ENCODE measurements at places on chromosomes 2 and 18.
A peak's percentile ranks its signal among the peaks of the same experiment; 100 is the strongest.

DNA sequence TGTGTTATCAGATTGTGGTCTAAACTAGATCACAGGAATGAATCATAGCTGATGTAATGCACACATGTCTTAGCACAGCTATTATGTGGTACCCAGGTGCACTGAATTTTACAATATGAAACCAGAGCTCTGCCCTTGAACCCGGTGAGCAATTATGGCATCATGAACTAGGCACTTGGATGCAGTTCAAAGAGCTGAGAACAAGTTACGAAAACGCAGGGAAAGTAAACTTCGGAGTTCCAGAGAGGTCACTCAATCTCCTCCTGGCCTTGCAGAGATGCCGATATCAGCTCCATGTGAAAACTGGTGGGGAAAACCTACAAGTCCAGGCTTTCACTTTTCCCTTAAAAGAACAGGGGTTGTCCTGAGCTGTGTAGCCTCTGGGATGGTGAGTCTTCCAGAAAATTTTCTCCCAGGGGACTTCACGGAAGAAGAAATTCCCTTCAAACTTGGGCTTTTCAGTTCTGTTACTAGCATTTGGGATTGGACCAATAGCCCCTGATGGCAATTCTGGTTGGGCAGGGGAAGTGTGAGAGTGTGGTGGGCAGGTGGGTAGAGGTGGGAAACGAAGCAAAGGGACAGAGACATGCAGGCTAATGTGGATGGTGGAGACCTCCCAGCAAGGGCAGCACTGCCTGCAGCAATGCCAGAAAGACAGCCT is 71.1 kb upstream of the SH3BP4 start:
- DNase-seq, result no peak

GRCh38 chr18:78980279-78980771 is 707 bp downstream of the SALL3 start:
- DNase-seq, result no peak

DNA sequence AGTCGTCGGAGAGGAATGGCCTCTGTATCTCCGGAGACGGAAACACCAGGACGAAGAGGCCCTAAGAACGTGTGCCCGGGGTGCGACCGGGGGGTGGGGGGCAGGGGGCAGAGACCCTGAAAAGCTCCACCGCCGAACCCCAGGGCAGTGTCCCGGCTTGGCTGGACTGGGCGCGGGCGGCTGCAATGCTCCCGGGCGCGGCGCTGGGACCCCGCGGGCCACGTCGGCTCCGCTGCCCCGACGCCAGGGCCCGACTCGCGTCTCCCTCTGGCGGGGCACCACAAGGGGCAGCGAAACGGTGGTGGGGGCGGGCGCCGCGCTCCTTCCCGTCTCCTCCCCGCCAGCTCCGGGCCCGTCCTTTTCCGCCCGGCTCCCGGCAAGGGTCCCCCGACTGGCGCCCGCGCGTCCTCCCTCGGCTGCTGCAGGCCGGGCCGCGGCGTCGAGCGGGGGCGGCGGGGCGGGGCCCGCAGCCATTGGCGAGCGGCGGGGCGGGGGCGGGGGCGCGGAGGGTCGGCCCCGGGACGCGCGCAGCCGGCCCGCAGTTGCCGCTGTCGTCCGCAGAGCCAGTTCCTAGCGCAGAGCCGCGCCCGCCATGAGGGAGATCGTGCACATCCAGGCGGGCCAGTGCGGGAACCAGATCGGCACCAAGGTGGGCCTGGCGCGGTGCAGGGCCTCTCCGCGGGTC is at the start of gene TUBB6:
Gene TUBB6, plus strand, starts transcription at position 541 of the 685 bp plus-strand sequence. Its CDS starts 52 bp downstream, at position 593.
- DNase-seq, result peak; percentile 86

DNA sequence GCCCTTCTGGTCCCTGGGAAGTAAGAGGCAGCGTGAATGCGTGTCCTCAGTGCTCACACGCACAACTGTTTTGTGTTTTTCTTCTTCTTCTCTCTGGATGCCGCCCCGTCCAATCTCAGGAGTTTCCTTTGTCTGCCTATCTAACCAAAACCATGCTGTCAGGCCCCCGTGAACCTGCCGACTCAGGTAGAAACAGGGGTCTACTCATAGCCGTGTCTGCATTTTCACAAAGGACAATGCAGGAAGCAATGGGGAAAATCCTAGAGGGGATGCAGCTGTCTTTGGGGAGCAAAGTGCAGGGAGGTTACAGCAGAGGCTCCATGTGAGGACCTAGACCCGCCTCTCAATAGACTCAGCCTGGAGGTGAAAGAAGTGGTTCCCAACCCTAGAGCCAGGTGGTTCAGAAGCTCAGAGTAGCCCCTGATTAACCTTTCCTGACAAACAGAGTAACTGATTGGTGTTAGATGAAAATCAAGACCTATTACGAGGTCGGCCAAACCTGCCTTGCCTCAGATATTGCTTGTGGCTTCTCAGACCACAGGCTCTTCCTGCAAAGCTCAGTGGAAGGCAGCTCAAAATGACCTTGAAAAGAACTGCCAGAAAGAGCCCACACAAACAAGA is 49.3 kb downstream of the CD226 start:
- no peak for DNase-seq

- DNase-seq, result peak; percentile 37
These were observed 16.6 kb upstream of the DNMT3A start for GRCh38 chr2:25358249-25358815.

GRCh38 chr18:36187193-36187825 is at the start of gene MOCOS:
Gene MOCOS, plus strand, starts transcription at chr18:36187497. Its CDS starts 43 bp downstream, at chr18:36187540.
- DNase-seq, result peak; percentile 89

DNA sequence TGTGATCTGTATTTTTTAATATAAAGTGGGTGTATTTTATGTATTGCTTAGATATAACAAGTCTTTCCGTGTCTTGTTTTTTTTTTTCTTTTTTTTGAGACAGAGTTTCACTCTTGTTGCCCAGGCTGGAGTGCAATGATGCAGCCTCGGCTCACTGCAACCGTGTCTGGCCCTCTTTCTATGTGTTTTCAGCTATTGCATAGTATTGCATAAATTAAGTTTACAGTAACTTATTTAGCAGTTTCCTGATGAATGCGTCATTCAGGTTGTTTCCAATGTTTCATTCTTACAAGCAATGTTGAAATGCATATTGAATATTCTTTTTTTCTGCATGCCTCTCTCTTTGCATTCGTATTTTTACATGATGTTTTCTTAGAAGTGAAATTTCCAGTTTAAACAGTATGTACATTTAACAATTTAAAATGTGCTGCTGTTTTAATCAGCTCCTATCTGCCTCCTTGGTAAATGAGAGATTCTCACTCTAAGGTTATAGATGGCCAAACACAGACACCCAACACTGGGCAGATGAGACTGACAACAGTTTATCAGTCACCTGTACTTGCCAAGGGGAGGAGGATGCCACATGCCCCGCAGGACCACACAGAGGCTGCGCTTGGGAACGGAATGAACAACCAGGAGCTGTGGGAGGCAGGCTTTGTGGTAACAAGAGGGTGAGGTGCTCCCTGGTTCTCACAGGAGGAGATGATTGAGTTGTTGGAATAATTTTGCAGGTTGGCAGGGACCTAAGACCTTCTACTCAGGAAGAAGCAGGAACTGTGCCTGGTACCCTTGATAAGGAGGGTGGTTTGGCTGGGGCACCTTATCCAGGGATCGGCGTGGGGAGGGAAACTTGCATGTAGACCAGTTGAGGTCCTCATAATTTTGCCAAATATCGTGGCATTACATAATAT is 7.5 kb downstream of the SLC9A4 start:
- DNase-seq, result no peak

- DNase-seq, result no peak
These were observed 46.6 kb upstream of the HPCAL1 start for GRCh38 chr2:10256031-10256514.

DNA sequence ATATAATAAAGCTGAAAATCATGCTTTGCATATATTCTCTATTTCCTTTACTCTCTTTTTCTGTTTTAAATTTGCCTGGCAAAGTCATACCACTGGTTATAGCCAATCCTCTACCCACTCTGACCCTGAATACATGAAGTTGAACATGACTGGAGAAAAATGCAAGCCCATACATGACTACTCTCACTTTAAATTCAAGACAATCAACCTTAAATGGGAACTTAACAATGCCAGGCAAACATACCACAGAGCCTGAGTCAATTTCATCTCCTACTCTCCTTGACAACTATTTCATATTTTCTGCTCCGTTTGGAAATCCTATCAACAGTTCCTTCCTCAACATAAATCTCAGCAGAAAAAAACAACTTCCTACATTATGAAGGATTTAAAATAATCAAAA is 22.6 kb downstream of the RAD51AP2 start:
- DNase-seq, result no peak

GRCh38 chr18:46140173-46140572 is 36.0 kb downstream of the HAUS1 start:
- no peak for DNase-seq

- DNase-seq, result no peak
These were observed 146.2 kb downstream of the LDLRAD4 start for GRCh38 chr18:13364721-13365205.

DNA sequence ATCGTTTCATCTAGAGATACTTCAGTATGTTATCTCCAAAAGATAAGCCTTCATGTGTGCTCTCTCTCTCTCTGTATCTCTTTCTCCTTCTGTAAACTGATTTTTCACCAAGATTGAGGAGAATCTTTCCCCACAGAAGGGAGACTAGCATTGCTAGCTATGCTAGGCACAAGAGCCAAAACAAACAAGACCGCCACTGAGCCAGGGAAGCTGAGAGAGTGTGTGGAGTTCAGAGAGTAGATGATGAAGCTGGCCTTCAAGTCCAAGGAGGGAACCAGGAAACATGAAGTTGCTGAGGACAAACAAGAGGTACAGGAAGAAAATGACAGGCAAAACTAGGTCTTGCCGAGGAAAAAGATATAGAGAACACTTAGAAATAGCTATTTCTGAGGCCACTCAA is 23.4 kb downstream of the DAPL1 start:
- DNase-seq, result no peak

GRCh38 chr2:102284611-102285010 is 26.8 kb upstream of the IL1RL1 start:
- no peak for DNase-seq

DNA sequence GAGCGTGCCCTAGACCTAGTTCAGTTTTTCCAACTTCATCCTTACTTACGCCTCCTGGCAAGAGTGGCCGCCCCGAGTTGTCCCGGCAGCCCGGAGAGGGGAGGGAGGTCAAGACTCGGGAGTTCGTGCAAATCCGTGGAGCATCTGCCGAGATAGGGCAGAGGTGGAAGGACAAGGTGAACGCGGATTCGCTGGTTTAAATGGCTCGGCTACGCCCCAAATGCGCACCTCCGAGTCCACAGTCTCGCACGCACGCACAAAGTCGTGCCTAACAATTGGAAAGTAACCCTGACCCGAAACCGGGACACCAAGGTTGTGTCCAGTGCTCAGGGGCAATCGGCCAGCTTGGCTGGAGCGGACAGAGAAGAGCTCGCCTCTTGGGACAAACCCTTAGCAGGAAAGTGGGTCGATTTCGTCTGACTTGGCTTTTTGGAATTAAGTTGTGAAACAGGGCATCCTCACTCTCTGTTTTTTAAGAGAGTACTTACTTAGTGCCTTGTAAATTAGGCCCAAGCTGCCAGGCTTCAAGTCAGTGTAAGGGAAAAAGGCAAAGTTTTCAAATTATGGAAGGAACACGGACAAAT is 726 bp upstream of the SS18 start:
- no peak for DNase-seq

DNA sequence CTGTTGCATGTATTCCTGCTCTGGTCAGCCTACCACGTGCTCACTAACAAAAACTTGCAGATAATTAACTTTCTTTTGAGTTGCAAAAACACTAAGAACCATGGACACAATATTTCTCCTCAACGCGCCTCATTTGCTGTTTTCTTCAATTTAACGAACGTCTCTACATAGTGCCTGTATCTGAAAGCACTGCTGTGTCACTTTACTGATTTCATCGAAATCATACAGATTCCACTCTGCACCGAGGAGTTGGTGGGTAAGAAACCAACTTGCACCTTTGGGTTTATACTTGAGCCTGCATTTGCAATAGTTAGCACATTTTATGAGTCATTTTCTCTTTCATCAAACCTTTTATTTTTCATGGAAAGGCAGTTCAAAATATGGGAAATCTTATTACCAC is 145.8 kb downstream of the DCDC2C start:
- no peak for DNase-seq

DNA sequence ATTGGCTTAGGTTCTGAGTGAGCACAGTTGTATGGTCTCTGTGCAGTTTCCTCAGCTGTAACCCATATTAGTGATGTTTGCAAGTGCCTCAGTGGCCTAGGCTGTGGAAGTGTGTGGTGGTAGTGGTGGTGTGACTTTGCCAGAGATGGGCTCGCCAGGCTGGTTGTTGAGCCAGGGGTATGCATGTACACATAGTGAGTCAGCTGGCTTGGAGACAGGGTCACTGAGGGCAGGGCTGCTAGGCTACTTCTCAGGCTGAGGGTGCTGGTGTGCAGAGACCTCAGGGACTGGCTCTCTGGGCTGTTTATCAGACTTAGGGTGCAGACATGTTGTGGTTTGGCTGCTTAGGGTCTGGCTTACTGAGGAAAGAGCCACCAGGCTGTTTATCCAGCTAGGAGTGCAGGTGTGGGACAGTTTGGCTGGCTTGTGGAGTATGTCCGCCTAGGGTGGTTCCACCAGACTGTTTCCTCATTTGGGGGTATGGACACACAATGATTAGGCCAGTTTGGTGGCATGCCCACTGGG is 15.0 kb downstream of the APLF start:
- DNase-seq, result no peak

- peak; percentile 77 for DNase-seq
These were observed 238.5 kb upstream of the ERBB4 start for GRCh38 chr2:212777020-212777491.

- DNase-seq, result no peak
These were observed 74.8 kb upstream of the LGALSL start for GRCh38 chr2:64379186-64379585.

DNA sequence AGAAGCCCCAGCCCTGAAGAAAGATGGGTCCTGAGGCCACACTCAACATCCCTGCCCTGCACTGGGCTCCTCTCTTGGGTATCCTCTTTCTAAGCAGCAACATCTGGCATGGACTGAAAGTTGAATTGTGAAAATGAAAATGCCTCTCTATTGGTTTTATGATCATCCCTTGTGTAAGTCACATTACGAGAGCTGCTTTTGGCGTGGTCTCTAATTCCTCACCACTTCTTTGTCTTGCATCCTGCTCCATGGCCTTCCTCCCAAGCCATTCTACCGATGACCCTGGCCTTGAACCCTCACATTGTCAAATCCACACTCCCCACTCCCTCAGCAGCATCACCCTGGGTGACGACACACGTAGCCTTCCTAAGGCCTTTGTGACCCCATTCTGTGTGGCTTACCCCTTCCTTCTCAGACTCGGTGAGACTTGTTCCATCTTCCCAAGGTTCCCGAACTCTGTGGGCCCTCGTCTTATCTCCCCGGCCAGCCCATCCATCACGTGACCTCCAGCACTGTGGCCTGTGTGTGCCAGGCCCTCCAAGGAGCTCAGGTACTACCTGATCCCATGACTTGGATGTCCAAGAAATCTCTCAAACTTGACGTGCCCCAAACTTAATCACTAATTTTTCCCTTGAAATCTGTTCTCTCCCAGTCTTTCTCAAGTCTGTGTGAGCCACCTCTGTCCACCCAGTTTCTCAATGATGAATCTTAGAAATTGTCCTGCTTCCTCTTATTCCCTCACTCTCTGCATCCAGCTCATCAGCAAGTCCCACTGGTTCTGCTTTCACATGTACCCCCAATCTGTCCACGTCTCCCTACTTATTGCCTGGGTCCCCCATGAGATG is 194.7 kb upstream of the HS6ST1 start:
- DNase-seq, result no peak

GRCh38 chr18:32267463-32267862 is 77.6 kb downstream of the MEP1B start:
- DNase-seq, result no peak

- DNase-seq, result no peak
These were observed 45.9 kb downstream of the WIPF1 start for GRCh38 chr2:174551697-174552096.

GRCh38 chr18:1103537-1103936 is 198.9 kb downstream of the ADCYAP1 start:
- no peak for DNase-seq
